ENCODE measurements at places on chromosomes 5 and 9.

GRCh38 chr9:4095484-4095883, 204.4 kb downstream of the GLIS3 start:
- peak; percentile 29 for DNase-seq

GRCh38 chr5:177300236-177300880, 3.2 kb downstream of the RAB24 start:
- DNase-seq = no peak

- no peak for DNase-seq
Observed at GRCh38 chr5:102789469-102789868, 34.4 kb downstream of the PAM start.

DNA sequence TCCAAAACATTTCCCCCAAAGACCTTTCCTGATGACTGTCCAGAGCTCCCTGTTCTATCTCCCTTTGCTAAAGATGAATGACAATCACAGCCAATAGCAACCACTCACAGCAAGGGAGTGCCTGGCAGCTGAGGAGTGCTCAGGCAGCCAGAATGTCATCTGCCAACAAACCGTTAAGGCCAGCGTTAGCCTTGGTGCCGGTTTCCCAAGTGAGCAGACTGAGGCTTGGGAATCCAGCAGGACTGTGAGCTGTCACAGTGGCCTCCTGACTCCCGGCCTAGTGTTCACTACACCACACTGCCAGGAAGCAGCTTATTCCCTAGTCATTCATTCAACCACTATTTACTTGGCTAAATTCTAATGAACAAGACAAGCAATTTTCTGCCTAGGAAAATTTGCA, 24.7 kb downstream of the STK10 start:
- DNase-seq = no peak

GRCh38 chr5:64149268-64149667, 16.4 kb upstream of the RNF180 start:
- DNase-seq = peak; percentile 1

DNA sequence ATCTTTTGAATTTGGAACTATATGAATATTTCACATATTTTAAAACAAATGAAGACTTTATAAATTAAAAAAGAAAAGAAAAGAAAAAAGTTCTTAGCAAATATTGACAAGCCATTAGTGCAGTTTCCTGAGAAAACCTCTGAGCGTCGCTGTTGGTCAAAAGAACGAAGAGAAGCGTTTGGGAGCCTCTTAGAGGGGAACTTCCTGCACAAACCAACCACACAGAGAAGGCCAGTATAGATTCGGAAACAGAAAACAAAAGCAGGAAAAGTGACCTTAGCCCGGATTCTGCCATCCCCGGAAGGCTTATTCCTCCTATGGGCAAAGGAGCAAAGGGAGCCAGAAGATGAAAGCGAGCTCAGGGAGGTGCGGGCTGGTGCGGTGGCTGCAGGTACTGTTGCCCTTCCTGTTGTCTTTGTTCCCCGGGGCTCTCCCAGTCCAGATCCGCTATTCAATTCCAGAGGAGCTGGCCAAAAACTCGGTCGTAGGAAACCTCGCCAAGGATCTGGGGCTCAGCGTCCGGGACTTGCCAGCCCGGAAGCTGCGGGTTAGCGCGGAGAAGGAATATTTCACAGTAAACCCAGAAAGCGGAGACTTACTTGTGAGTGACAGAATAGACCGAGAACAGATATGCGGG, at the start of gene PCDHGB2:
Gene PCDHGB2, plus strand, starts transcription at position 205 of the 637 bp plus-strand sequence. Its CDS starts 142 bp downstream, at position 347.
- no peak for DNase-seq

DNA sequence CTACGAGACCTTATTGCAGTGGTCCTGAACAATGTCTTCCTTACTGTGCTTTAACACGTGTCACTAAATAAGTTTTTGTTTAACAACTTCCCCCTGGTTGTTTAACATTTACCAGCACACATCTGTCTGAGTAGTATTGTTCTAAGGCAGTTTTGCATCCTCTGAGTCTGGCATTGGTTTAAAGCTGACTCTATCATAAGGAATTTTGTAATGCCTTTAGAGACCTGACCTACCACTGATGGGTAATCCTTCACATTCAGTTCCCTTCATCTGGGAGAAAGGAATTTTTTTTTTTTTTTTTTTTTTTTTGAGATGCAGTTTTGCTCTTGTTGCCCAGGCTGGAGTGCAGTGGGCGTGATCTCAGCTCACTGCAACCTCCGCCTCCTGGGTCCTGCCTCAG, 20.0 kb upstream of the PCAT7 start:
- DNase-seq = no peak

- DNase-seq = no peak
Observed at GRCh38 chr9:113514061-113514460, 50.5 kb downstream of the RGS3 start.

- no peak for DNase-seq
Observed at GRCh38 chr9:86230858-86231257, 28.6 kb downstream of the C9orf153 start.

- no peak for DNase-seq
Observed at GRCh38 chr5:69167493-69167855, 524 bp downstream of the CCNB1 start.

GRCh38 chr5:96427824-96428223, 5.2 kb downstream of the PCSK1 start:
- DNase-seq = no peak

GRCh38 chr5:60453186-60453976, 246.6 kb downstream of the DEPDC1B start:
- no peak for DNase-seq

- peak; percentile 19 for DNase-seq
Observed at GRCh38 chr9:133160742-133161546, 2.8 kb downstream of the GBGT1 start.

GRCh38 chr5:178350361-178351220, 118.0 kb upstream of the PHYKPL start:
- DNase-seq = peak; percentile 34

DNA sequence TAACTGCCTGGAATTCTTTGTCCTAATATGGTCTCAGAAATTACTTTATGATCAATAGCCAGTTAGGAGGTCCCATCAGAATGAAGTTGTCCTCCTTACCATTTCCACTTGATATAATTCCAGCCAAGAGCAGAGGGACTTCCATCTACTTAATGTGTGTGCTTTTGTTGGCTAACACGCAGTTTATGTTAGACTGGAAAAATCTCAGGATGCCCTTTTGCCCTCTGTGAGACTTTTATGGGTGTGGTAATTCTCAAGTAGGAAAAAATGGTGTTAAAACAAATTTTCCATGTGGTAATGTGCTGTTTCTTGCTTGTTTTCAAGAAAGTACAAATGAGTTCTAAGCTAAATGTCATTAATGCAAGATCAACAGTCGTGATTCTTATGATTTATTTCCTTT, 327.1 kb downstream of the MTRR start:
- DNase-seq = no peak

DNA sequence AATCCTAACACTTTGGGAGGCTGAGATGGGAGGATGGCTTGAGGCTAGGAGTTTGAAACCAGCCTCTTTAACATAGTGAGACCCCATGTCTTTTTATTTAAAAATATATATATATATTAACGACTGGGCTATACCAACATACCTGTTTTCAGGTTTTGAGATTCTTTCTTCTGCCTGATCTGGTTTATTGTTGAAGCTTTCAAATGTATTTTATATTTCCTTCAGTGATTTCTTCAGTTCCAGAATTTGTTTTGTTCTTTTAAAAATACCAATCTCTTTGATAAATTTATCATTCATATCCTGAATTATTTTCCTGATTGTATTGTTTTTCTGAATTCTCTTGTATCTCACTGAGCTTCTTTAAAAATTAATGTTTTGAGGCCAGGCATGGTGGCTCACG, 31.2 kb downstream of the OGN start:
- DNase-seq = no peak

DNA sequence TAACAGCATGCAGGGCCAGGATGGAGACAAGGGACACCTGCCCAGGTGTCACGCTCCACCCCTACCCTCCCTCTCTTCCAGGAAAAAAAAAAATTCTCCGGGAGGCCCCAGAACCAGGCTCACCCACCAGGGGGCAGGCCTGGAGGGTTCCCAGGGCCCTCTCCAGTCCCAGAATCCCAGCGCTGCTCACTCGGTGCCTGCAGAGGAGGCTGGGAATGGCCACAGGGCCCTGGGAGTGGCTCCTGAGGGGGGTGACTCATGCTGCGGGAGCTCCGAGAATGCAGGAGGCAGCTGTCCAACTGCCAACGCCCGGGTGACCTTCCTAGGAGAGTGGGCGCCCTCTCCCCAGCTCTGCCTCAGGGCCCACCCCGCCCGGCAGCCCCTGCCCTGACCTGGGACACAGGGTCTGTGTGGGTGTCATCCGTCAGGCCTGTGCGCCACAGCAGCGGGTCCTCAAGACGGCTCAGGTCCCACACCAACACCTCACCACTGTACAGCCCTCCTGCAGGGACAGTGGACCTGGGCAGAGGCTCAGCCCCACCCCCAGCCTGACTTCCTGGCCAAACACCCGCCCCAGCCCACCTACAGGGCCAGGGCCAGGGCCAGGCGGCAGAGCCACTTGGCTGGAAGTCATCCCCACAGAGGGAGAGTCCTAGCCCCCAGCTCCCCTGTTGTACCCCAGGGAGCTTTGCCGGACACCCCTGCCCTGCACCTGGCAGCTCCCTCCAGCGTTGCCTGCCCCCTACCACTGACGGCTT, 21.2 kb downstream of the DYNC2I2 start:
- DNase-seq = peak; percentile 66

- peak; percentile 26 for DNase-seq
Observed at GRCh38 chr9:78296201-78296892, 578 bp upstream of the PSAT1 start.

- no peak for DNase-seq
Observed at GRCh38 chr5:59216841-59217240, 634.0 kb downstream of the RAB3C start.

DNA sequence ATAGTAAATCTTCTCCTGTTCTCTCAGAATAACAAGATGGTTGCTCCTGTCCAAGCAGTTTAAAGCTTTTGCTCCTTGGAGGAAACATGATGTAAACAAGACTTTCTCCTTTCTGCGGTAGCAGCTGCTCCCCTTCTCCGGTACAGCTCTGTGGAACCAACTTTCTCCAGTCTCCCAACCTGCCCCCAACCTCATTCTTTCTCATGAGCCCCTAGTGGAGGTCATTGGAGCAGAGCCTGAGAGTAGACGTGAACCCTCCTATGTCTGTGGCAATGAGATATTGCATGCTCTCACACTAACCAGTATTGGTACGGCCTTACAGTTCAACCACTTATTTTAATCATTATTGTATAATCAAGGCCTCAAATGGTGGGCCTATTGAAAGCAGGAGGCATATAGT, 483.8 kb upstream of the CDH10 start:
- no peak for DNase-seq

- DNase-seq = no peak
Observed at GRCh38 chr9:35374436-35374835, 115.5 kb upstream of the RUSC2 start.

DNA sequence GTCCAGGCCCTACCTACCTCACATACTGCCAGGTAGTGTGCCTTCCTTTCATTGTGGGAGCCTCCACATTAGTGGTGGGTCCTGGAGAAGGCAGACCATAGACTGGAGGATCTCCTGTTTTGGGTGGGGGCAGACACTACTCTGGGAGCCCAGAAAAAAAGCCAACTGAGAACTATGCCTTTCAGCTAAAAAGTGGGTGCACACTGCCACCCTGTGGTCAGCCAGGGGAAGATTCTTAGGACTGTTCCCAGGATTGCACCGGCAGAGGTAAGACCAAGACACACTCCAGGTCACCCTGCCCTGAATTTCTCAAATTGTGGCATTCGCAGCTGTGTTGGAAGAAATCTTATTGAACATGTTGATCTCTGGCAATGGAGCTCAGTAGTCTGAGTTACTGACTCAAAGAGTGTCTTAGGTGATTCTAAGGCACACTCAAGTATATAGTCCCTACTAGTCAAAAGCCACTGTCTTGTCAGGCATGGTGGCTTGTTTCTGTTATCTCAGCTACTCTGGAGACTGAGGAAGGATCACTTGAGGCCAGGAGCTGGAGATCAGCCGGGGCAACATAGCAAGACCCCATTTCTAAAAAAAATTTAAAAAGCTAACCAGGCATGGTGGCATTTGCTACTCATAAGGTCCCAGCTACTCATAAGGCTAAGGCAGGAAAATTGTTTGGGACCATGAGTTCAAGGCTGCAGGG, 3.6 kb downstream of the SIGMAR1 start:
- DNase-seq = peak; percentile 49

DNA sequence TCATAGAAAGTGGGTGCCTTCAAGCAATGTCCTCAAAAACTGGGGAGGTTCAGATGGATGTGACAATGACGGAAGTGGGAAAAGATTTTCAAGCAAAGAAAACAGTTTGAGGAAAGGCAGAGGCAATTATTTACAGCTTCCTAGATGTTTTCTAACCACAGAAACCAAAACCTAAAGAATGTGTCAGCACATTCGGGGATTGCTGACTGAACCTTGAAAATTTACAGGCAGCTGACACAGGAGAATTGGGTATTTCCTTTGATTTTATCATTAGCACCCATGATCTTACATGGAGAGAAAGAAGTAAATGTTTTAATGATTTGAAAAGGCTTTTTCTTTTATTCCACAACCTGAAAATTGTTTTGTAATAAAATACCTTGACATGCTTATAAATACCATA, 369.0 kb downstream of the ACTL7B start:
- DNase-seq = no peak

- peak; percentile 47 for DNase-seq
Observed at GRCh38 chr9:133148199-133149129, 15.2 kb downstream of the GBGT1 start.

DNA sequence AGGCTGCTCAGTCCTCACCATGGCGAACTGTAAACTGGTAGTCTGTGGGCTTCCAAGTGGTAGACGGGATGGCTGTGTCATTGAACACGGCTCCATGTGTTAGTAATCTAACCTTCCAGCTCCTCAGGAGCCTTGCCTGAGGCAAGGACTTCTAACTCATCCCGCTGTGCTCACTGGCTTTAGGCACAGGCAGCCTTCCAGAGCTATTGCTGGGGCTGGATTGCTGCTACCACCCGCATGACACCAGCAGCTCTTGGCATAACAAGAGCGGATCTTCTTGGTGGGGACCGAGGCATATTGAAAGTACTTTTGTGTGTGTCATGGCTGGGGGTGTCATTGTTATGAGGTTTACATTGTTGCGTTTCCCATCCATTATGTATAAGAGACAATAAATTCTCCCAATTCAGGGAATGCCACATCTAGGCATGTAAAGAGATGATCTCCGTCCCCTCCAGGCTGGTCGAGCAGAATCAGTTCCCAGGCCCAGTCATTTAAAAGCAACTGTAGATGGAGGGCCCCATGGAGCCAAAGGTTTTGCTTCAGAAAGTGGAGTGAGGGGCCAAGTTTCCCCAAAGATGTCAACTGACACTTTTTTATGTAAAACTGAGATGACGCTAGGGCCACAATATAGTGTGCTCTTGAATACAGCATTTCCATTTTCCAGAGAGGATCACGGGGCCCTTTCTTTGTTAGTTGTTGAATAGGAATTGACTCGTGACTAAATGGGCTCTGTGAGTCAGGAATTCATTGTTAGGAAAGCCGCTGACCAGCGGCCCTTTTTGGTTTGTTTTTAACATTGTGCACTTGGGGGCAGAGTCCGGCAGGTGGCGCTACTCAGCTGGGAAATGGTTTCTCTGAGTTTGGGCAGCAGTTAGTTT, 759.5 kb downstream of the TAF11L14 start:
- DNase-seq = peak; percentile 59

- DNase-seq = no peak
Observed at GRCh38 chr9:70060148-70060882, 16.7 kb downstream of the MAMDC2 start.

GRCh38 chr9:36780186-36780585, 207.5 kb downstream of the MELK start:
- DNase-seq = no peak

GRCh38 chr5:124393584-124394379, 352.7 kb downstream of the ZNF608 start:
- no peak for DNase-seq

Data from NCI-H345 (cell line).